Mucosa of gallbladder (tissue), 1 donor: ENCODE measurements at places on chromosomes 6 and 20.
A peak's percentile ranks its signal among the peaks of the same experiment; 100 is the strongest.

DNA sequence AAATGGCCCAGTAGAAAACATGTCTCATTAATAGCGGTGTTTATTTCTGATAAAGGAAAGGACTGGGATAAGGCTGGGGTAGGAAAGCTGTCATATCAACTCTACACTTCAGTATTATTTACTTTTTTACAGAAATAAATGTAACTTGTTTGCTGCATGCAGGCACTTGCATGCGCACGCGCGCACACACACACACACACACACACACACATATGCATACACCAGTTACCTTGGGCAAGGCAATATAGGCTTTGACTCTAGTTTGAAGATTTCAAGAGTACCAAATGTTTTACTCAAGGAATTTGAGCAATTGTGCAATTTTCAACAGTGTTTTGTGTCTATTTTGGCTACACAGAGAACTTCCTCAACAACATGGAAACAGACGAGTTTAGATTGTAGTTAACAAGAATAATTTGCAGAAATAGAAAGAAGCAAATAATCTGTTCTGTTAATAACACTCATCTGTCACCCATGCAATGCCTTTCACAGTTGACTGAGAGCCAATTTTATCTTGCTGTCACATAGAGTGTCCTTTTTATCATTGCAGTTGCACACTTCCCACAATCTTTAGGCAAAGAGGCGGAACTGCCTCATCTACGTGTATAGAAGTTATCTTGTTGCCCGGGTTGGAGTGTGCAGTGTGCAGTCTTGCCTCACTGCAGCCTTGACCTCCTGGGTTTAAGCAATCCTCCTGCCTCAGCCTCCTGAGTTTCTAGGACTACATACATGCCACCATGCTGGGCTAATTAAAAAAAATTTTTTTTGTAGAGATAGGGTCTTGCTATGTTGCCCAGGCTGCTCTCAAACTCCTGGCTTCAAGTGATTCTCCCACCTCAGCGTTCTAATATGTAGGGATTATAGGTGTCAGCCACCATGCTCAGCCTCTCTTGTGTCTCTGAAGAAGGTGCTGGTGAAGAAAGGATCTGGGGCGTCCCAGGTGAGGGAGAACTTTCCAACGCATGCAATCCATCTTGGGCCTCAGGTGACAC lies 74.8 kb upstream of the SHLD1 start:
- no peak for DNase-seq

- no peak for DNase-seq
Observed at GRCh38 chr6:327538-328116, 35.3 kb downstream of the DUSP22 start.

- DNase-seq: no peak
Observed at GRCh38 chr6:20589266-20589665, 55.0 kb downstream of the CDKAL1 start.

GRCh38 chr20:23050847-23051627 lies 1.6 kb upstream of the THBD start:
- DNase-seq: peak; percentile 70

- no peak for DNase-seq
Observed at GRCh38 chr6:52360601-52361413, 1.1 kb upstream of the PAQR8 start.

- DNase-seq: no peak
Observed at GRCh38 chr6:2412731-2413130, 167.3 kb upstream of the GMDS start.

DNA sequence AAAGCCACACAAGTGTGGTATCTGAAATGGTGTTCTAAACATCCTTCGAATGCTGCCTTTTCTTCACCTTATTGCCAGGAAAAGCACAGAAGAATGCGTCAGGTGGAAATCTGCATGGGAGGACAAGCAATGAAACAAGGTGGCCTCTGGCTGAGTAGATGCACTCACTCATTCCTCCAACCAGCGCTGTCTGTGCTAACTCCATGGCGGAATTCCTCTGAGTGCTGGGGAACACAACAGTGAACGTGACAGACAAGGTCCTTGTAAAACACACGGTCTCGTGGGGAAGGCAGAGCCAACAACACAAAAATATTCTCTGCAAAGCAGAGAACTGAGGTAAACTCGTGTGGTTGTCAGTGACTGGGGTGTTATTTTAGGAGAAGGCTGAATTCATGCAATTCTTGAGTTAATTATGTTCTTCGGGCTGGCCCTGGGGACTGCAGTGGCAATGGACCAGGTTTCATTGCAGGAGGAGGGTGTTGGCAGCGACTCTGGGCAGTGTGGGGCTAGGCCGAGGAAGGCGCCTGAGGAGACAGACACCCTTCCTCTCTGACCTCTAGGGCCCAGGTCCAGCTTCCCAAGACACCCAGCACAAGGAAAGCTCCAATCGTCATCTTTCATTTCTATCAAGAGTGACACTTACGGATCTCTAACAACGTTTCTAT lies 339.7 kb downstream of the PRKN start:
- no peak for DNase-seq

- DNase-seq: no peak
Observed at GRCh38 chr20:3966571-3966970, 48.8 kb downstream of the RNF24 start.

DNA sequence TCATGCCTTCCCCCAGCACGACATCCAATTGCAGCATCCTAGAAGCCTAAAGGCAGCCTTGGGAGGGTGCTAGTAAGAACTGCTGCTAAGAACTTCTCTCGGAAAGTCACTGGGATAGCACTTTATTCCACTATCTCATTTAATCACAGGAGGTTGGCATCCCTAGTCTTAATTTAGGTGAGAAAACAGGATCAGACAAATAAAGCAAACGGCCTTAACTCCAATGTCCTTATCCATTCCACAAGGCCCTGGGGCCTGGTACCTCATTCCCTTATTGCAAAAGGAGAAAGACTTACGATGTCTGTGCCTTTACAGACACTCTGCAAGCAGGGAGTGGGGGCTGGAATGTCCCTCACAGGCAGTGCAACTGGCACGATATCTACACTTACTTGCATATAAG lies 60.7 kb downstream of the BFSP1 start:
- DNase-seq: no peak

GRCh38 chr20:5918856-5919625 lies 31.3 kb downstream of the TRMT6 start:
- DNase-seq: no peak

DNA sequence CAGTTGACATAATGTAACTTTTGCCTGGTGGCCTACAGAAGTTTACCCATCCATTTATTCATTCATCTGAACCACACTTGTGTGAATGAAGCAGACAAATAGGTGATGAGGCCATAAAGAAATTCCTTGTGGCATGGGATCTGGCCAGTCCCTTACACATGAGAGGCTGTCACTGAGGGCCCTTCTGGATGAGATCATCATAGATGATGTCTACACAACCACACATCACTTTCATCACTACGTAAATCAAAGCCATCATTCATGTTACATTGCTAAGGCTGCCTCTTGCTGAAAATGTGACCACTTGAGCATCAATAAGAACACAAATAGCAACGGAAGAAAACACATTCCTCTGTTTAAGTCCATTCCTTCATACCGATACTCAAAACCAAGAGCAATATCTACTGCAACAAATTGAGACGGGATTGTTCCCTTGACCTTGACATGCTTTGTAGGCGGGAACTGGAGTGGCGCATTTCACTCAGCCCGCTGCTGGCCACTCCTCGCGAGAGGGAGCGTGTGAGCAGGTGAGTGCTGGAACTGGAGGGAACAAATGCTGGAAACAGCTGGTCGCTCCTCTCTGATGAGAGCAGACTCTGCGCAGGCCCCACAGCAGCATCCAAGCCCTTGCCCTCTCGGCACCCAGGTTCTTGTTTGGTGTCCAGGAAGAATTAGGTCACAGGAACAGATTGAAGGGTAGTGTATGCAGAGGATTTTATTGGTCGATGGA lies 49.3 kb downstream of the FAM50B start:
- DNase-seq: no peak

DNA sequence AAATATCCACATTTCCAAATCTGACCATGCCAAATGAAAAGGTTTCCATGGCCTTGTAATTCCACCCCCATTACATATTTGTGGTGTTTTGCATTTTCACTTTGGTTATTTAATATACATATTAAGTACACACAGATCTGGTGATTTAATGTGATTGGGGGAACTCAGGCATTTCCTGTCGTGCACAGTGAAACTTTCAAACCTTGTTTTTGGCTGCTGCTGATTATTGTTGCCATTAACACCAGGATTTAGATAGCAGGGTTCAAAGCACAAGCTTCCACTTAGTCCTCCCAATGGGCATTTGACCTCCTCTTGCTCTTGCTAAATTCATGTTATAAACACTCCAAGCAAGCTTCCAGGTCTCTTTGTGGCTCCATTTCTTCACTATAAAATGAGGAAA lies 166.5 kb downstream of the SOBP start:
- no peak for DNase-seq

DNA sequence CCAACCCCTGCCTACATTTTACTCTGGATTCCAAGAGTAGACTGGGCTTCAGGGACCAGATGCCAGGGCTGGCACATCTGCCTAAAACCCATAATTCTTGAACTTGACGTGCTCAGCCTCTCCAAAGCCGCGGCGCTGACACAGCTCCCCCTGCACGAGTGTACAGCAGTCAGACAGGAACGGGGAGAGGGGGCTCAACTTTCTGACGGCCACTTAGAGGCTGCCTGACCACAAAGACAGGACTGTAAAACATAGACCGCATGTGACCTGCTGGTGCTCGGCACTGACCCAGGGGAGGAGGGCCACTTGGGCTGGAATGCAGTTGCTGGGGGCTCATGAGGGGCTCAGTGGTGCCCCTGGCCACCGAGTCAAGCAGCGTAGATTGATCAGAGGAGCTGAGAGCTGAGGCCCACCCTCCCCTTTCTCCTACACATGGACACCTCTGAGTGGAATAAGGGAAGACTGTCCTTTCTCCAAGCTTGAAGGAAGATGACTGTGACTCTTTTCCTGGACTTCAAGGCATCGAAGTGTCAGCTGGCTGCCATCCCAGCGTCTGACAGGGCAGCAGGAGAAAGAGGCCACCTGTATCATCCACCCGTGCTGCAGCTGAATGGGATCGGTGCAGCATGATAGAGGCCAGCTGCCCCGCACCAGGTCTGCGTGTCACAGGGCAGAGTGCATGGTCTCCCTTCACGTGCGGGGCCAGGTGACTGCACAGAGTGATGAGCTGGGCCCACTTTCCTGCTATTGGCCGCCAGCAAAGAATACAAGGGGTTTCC lies 171.3 kb upstream of the AGPAT4 start:
- no peak for DNase-seq

DNA sequence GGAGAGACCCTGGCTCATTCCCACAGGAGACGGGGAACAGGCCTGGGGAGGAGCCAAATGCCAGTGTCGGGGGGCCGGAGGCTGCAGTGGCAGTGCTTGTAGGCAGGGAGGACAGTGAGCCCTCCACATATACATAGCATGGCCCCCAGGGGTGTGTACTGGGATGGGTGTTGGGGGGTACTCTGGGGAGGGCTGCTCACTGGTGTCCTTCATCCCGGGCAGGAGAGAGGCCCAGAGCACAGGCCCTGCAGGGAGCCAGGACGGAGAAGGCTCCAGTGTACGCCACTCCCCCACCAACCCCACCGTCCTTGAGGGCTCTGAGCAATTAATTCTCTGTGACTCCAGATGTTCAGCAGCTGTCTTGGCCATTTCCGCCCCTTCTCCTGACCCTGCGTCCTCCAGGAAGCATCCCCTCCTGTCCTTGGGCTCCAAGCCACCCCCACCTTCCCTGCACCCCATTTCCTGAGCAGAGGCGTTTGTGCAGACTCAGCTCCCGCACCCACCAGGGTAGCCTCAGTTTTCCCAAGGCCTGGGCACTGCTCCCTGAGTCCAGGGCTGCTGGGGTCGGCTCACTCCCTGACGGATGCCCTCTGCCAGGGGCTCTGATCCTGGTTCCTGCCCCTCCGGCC lies 3.4 kb upstream of the ABHD16B start:
- no peak for DNase-seq
